CD4-positive, CD25-positive, alpha-beta regulatory T cell (primary cell): ENCODE measurements at places on chromosomes 16 and 17. TPM values are rescaled to one million over a fixed set of nuclear protein-coding genes. Genes with fewer than 3 reads are reported as not detected.

The NPW gene
- not detected for polyA plus RNA-seq

The ANKRD40CL gene
- not detected for polyA plus RNA-seq

The KCNJ18 gene
- not detected for polyA plus RNA-seq

The ORC6 gene
- polyA plus RNA-seq, result 1.9 TPM

The KRT39 gene
- polyA plus RNA-seq, result not detected

The TUBG2 gene
- 2.8 TPM for polyA plus RNA-seq

The IRX5 gene
- not detected for polyA plus RNA-seq

The GRIN2C gene
- not detected for polyA plus RNA-seq

The KDM6B gene
- 0.74 TPM for polyA plus RNA-seq

GRCh38 chr17:6523809-6524355 is 32.5 kb downstream of the PITPNM3 start:
- DNase-seq, result no peak

- no peak for DNase-seq
Measured at GRCh38 chr16:24609740-24610415, 70.5 kb downstream of the RBBP6 start.

DNA sequence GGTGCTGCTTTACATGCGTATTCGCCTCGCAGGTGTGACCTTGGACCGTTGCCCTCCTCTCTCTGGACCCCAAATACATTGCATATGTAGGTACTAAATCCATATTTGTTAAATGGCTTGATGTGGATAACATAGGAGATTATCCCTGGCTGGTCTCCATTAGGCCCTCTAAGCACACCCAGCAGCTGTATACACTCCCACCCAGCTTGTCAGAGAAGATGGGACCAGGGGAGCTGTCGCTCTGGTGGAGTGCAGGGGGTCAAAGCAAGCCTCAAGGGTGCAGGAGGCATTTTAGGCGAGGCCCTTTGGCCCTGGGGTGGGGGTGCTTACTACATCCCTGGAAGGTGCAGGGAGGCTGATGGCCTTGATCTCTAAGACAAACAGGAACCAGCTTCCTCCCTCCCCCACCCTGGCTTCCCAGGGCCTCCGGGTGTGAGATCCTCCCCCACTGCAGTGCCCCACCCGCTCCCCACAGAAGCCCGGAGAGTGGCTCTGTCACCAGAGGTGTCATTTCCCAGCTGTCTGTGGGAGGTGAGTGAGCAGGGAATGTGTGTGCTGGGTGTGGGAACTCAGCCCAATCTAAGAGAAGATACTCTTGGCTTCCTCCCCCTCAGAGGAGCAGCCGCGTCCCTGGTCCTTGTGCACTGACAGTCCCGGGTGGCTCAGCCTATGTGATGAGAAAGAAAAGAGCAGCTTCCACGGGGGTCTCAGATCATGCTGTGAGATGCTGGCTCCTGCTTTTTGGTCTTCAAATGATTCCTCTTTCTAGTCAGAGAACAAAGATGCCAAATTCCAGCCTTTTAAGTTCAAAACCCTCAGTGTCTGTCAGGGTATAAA is 1.4 kb upstream of the VAMP2 start:
- peak; percentile 50 for DNase-seq

DNA sequence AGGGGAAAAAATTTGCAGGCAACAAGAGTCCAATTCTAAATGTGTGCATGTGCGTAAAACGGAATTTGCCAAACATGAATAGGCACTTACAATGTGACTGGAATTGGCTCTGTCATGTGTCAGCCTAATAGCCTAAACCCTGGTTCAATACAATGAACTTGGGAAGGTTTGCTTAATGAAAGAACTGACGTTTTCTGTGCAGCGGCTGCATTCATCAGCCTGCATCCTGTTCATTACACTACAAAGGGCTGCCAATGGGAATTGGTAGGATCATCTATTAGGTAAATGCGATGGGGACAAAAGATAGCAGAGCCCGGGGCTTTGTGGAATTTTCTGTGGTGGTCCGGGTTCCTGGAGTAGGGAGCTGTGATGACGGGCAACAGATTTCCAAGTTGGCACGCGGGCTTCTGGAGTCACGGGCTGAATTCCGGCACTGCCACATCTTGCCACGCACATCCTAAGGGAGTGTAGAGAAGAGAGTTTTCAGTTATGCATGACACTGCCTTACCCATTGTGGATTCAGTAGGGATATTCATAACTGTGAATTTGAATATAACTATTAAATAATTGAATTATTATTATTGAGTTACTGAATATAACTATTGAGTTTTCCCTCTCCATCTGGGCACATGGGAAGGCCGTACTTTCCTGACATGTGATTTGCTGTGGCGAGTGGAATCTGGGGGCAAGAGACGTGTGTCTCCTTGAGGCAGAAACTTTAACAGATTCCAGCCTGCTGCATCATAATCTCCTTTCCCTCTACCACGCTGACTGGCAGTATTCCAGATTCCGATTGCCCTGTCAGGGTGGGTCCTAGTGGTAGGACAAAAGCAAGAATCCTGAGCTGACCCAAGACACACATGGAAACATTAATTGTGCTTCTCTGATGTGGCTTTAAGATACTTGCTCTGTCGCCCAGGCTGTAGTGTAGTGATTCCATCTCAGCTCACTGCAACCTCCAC is 565.6 kb downstream of the WWOX start:
- DNase-seq, result no peak

- no peak for DNase-seq
Measured at GRCh38 chr16:80611171-80611929, 70.6 kb downstream of the DYNLRB2 start.

GRCh38 chr16:56999409-57000270 is 10.3 kb downstream of the NLRC5 start:
- peak; percentile 46 for DNase-seq

DNA sequence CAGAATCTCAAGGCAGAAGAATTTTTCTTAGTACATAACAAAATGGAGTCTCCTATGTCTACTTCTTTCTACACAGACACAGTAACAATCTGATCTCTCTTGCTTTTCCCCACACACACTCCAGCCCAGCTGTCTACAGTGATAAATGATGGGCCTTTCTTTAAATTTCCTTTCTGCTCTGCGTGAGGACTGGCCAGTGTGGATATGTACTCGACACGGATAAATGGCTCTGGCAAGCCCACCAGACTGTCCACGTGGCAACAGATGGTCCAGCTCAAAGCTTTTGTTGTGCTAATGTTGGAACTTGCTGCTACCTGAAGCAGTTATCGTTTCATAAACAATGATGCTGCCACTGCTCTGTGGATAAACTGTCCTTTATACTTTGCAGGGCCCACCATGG is 410.7 kb downstream of the TMEM114 start:
- DNase-seq, result no peak

DNA sequence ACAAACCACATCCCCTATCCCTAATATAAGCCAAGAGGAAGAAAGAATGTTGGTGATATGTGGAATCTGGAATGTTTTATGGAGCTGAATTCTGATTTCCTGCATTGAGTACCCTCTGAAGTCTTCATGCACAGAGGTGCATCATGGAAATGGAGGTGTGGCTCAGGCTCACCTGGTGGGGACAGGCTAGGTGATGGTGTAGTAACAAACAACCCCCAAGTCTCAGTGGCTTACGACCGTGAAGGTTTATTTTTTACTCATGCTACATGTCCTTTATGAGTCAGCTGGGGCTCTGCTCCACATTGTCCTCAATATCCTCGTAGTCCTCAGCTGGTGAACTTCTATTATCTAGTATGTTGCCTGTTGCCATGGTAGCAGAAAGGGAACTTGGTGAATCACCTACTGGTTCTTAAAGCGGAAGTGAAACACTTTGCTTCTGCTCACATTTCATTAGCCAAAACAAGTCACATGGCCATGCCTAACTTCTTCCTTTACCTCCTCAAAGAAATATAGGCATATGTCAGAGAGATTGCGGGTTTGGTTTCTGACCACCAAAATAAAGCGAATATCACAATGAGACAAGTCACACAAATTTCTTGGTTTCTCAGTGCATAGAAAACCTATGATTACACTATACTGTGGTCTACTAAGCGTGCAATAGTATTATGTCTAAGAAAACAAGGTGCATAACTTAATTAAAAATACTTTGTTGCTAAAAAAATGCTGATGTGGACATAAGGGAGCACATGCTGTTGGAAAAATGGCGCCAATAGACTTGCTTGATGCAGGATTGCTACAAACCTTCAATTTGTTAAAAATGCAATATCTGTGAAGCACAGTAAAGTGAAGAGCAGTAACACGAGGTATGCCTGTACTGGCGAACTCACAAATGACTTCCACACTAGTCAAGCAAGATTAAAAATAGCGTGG is at the start of gene PMFBP1:
Gene PMFBP1, minus strand, starts transcription at position 51 of the 930 bp plus-strand sequence. CDS start 947 bp downstream, outside the sequence.
- no peak for DNase-seq

GRCh38 chr16:27951489-27952120 is 111.9 kb downstream of the GSG1L start:
- DNase-seq, result no peak

DNA sequence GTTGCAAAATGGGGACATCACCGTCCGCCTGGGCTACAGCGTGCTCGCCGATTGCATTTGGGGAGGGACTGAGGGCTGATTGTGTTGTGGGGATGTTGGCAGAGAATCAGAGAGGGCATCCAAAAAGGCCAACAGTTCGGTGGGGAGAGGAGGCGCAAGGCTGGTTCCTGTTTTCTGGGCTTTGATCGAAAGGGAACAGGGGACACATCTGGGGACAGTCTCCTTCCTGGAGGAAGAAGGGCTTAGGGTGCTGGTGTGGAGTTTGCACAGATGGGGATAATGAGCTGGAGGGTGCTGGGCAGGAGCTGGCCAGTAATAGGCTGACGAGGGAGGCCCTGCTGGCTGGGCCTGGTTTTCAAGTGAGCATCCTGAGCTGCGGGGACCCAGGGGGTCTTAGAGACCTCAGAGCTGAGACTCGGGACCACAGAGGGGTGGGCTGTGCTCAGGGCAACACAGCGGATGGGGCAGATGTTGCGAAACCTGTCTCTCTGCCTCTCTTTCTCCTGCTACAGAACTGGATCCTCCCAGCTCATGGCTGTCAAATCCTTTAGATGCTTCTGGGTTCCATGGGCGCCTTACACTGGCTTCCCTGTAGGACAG is 288.7 kb downstream of the SEC14L1 start:
- DNase-seq, result no peak

GRCh38 chr17:77349976-77350830 is 209.4 kb downstream of the SEC14L1 start:
- no peak for DNase-seq

GRCh38 chr17:80294210-80294609 is 33.6 kb downstream of the RNF213 start:
- no peak for DNase-seq

GRCh38 chr16:72840631-72841381 is 207.1 kb downstream of the ZFHX3 start:
- DNase-seq, result no peak

DNA sequence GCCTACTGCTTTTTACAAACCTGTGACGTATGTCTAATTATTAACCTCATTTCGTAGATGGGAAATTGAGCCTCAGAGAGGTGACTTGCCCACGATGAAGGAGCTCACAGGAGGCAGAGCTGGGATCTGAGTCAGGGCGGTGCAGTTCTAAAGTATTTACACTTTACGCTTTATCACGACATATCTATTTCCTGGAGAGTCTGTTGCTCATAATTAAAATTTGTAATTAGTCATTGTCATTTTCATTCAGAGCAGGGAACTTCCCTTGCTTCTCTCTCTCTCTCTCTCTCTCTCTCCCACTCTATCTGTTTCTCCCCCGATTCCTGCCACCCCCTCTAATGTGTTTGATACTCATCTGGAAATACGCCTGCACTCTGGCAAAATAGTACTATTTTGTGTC is 5.9 kb downstream of the SLC5A11 start:
- DNase-seq, result no peak

GRCh38 chr17:29918922-29919856 is 10.8 kb downstream of the SSH2 start:
- DNase-seq, result no peak

- DNase-seq, result peak; percentile 63
Measured at GRCh38 chr16:50121721-50122445, 31.2 kb upstream of the TENT4B start.

DNA sequence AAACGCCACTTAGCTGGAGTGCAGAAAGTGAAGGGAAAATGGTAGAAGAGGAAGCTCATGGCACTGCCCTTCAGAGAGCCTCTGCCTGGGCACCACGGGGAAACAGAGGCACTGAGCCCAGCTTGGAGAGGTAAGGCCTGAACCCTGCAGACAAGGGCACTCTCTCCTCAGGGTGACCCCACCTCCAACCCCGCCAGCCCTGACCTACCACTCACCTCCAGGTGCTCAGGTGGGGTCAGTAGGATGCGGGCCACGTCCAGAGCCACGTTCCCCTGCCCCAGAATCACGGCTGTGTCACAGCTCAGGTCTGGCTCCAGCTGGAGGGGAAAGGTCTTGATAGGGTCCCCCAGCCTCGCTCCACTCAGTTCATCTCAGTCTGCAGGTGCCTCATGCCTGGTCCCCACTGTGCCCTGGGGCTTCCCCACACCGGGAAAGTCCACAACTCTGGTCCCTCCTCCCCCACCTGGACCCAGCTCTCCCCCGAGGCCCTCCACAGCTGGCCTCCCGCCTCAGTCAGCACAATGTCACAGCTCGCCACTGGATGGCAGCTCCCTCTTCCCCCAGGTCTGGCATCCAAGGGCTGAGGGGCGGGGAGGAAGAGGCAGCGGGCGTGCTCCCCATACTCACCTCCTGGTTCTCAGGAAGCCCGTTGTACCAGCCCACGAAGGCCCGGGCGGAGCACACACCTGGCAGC is 6.0 kb upstream of the GRIN2C start:
- no peak for DNase-seq

DNA sequence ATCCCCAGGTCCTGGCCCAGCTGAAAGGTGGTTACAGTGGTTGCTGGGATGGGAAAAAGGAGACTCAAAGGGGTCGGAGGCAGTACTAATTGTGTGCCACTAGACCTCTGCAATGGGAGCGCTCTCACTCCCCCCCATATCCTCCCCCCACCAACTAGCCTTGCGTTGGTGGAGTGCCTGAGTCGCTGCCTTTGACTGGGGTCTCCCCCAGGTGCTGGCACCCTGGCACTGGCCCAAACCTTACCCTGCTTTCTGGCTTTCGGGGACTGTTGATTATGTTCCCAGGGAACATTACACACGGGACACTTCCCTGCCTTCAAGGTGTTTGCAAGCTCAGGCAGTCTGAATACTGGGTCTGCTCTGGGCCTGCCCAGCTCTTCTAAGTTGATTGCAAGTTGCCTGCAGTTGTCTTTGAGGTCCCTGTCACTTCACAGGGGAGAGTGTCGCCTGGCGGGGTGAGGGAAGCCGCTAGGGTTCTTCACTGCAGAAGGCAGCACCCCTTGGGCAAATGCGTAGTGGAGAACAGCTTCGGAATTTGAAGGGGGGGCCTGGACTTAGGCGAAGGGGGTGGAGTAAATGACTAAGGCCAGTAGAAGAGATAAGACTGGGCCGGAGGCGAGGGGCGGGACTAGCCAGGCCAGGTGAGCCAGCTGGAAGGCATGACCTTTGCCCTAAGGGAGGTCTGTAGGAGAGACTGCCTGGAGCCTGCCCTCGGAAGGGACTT is 98.0 kb downstream of the RAB11FIP4 start:
- no peak for DNase-seq
